Lung (tissue), 17 donors: ENCODE measurements at places on chromosomes 12 and 14.

- DNase-seq: no peak
Measured at GRCh38 chr14:33996462-33996861, 45.6 kb upstream of the EGLN3 start.

DNA sequence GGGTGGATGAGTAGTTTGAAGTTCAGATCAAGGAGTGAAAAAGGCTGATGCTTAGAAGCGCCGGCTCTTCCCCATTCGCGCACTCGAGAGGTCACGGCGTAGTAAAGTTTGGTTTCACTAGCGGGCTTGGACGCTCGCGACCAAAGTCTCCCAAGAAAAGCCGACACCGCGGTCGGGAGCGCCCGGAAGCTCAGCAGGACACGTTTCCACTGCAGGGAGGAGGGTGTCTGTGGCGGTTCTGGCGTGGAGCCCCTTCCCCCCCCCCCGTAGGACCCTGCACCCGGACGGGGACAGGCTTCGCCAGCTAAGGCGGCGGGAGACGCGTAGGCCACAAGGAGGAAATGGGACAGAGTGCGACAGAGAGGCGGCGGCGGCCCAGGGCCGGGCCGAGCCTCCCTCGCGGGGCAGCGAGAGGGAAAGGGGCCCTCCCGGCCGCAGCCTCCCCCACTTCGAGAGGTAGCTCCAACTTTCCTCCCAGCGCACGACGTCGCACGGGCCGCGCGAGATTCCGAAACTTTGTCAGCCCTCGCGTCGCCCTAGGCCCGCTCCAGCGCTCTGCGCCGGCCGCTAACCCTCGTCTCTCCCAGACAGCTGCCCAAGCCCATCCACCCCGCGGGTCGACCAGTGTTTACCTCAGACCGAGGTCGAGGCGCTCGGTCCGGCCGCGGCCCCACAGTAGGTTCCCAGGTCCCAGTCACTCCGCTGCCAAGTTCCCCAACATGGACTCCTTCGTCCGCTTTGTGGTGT is 480 bp downstream of the SCAF11 start:
- DNase-seq: peak; percentile 73

GRCh38 chr12:109393437-109394345 is 46.0 kb downstream of the MYO1H start:
- peak; percentile 36 for DNase-seq

DNA sequence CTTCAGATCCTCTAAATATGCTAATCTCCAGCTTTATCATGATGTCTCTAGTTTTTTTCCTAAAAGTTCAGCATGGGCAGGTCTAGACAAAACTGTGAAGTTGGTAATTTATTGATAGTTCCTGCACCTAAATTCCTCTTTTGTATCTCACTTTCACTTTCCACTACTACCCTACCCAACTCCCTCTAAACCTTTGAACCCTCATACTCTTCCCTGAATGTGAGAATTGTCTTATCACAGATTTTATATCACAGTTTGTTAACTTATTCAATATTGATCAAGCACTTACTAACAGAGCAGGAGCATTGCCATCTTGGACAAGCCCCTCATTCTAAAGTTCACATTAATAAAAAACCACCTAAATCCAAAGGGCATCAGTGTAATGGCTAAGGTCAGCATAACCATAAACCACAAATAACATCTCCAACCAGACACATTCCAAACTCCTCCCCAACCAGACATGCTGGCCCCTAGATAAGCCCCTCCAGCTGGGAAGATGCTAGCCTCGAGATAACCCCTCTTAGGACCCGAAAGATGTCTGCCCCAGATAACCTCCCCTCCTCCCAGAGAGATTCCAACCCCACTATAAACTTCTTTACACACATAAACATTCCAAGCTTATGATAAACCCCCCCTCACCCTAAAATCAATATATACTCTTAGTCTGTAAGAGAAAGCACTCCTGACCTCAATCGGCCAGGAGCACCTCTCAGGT is 78.7 kb downstream of the FSCB start:
- DNase-seq: no peak

- peak; percentile 98 for DNase-seq
Measured at GRCh38 chr12:32039347-32039746, 67.3 kb upstream of the BICD1 start.

DNA sequence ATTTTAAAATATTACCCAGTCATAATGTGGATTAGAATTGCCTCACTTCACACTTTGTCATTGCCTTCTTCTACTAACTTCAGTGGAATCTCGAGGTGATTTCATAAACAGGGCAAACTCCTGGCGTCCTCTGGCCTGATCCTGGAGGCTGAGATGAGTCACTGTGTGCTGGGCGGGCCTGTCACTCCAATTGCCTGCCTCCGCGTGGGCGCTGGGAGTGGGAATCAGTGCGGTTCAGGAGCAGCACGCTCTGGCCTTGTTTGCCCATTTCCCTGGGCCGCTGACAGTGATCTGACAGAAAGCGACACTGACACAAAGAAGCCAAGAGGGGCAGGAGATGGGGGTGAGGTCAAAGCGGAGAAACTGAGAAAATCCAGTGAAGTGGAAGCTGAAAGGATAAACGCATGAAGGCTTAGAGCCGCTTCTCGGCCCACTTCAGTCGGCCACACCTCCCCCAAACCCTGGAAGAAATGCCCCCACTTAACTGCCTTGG is 29.7 kb downstream of the LGR5 start:
- no peak for DNase-seq

- no peak for DNase-seq
Measured at GRCh38 chr14:69560826-69561225, 13.8 kb downstream of the CCDC177 start.

DNA sequence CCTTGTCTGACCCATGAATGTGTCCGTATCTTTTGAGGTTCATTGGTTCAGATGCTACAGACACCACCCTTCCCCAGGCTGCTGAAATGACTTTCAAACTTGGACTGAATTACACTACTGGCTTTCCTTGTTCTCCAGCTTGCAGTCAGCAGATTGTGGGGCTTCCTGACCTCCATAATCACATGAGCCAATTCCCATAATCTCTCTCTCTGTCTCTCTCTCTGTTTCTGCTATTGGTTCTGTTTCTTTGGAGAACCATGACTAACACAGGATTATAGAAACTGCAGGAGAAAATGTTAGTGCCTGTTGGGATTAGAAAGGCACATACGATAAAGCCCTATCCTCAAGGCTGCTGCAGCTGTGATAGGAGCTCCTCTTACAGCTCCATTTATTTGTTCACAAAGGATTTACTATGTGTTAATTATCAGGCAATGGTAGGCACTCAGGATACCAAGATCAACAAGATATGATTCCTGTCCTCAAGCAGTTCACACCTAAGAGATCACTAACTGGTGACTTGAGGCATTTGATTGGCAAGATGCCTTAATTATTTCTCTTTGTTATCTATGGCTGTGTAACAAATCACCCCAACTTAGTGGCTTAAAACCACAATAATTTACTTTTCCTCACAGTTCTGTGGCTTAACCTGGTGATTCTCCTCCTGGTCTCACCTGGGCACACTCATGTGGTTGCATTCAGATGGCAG is 10.2 kb upstream of the NYNRIN start:
- no peak for DNase-seq

DNA sequence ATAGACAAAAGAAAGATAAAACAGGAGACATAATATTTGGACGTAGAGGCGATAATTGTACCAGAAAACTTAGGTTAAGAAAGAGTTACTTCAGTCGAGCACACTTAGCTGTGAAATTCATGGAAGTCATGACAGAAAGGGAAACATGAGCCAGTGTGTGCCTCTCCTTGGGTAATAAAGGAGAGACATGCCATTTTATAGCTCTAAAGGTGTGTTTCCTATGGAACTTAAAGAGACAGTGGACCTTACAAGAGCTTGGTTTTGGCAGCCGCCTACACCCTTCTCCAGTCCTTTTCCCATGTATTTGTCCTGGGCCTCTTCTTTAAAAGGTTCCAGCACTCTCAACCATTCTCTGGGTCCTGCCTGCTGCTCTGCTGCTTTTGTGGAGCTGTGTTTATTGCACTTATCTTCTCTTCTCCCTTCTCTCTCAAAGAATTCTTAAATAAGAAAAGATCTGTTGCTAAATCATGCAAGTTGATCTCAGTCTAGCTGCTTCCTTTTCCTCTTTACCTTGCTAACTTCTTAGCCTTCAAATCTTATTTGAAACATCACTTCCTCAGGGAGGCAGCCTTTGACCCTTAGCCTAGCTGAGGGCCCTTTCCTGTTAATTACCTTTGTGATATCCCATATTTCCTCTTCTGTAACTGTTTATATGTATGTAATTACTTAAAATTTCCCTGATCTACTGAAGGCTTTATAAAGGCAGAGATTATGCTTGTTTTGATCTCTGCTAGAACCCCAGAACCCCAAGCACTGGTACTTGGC is 81.8 kb upstream of the EVL start:
- DNase-seq: no peak

- DNase-seq: no peak
Measured at GRCh38 chr12:62604373-62604772, 137.7 kb downstream of the MON2 start.

- DNase-seq: peak; percentile 80
Measured at GRCh38 chr12:95083938-95084337, 10.5 kb upstream of the NR2C1 start.

GRCh38 chr12:65742018-65743010 is 82.0 kb upstream of the HMGA2 start:
- DNase-seq: peak; percentile 80

GRCh38 chr12:26157001-26157400 is 32.2 kb upstream of the BHLHE41 start:
- no peak for DNase-seq
